Activated CD4-positive, alpha-beta memory T cell treated with anti-CD3 and anti-CD28 coated beads for 36 hours (primary cell): ENCODE measurements at places on chromosomes 12 and 14.

- DNase-seq, result peak; percentile 30
Observed at GRCh38 chr14:96204151-96205058, at the start of gene BDKRB2. TSS of gene BDKRB2 (plus strand) at chr14:96204839. CDS start at chr14:96237108, 32,269 bp downstream.

DNA sequence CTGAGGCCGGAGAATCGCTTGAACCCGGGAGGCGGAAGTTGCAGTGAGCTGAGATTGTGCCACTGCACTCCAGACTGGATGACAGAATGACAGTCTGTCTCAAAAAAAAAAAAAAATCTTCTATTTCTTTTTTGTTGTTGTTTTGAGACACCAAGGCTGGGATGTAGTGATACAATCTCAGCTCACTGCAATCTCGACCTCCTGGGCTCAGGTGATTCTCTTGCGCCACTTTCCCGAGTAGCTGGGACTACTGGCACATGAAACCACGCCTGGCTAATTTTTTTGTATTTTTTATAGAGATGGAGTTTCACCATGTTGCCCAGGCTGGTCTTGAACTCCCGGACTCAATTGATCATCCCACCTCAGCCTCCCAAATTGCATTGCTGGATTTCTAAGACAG lies 7.3 kb upstream of the SNRNP35 start:
- peak; percentile 8 for DNase-seq

- DNase-seq, result no peak
Observed at GRCh38 chr12:110907583-110907982, 12.8 kb downstream of the MYL2 start.

DNA sequence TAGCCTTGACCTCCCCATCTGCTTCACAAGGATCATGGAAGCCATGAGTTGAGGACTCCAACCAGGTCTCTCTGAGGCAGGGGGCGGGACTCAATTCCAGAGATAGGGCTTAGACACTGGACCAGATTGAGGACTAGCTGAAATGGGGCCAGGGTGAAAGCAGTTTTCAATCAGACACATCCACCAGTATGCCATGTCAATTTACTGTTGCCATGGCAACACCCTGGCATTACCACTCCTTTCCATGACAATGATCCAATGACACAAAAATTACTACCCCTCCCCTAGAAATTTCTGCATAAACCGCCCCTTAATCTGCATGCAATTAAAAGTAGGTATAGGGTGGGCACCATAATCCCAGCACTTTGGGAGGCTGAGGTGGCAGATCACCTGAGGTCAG lies 18.6 kb upstream of the DCAF5 start:
- DNase-seq, result no peak

DNA sequence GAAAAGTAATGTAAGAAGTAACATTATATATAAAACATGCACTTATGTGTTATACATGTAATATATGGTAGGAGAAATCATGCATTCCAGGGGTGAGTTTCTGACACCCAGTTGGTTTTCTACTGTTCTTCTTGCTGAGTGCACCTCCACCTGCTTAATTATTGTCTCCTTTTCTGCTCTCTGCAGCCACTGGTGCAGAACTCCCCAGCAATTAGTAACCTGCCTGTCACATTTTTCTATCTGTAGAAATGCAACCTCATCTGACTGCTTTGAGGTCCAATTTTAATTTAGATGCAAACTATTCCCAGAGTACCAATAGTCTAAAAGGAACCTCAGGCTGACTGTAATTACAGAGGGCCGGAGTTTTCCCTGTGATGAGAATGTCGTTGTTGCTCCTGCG lies 842.1 kb downstream of the AACS start:
- no peak for DNase-seq

DNA sequence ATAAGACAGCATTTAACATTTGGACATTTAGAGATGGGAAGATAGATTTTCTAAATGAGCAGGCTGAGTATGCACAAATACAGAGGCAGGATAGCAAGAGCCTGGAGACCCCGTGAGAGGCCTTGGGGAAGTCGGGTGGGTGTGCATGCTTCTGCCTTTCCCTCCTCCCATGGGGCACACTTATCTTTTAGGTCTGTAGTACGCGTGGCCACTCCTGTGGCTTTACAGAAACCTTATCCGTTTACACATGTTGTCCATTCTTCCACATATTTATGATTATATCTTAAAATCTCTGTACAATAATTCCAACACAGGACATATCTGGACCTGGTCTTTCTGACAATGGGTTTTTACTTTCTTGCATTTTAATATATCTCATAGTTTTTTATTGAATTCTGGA lies 33.6 kb downstream of the GYS2 start:
- DNase-seq, result no peak

- DNase-seq, result peak; percentile 81
Observed at GRCh38 chr12:9707864-9708808, 24.8 kb downstream of the CLECL1 start.

DNA sequence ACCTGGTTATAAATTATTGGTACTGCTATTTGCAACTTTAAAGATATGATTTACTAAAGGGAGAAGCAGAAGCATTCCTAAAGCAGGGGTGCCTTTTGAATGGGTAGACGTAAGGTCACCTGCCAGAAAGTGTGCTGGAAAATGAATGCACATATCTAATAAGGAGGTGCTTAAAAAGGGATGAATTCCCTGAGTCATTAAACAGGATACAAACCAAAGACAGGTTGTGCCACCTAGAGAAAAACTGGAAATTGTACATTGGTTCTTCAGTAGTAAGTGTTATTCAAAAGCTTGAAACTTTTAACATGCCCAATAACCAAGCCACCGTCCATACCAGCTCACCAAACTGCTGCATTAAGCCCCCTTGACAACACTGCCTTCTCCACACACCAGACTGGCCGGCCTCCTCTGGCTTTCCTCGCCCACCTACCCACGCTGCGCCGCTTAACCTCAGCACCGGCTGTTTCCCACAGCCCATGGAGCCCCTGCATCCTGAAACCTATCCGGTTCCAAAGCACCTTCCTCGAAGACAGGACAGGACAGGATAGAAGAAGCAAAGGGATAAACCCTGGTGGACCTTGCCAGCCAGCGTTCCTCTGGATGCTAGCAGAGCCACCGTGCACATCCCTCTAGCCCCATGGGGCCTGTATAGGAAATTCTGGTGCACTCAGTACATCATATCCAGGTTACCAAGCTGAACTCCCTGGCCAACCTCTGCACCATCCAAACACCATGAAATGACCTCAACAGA lies 201.5 kb upstream of the CAND1 start:
- DNase-seq, result no peak

DNA sequence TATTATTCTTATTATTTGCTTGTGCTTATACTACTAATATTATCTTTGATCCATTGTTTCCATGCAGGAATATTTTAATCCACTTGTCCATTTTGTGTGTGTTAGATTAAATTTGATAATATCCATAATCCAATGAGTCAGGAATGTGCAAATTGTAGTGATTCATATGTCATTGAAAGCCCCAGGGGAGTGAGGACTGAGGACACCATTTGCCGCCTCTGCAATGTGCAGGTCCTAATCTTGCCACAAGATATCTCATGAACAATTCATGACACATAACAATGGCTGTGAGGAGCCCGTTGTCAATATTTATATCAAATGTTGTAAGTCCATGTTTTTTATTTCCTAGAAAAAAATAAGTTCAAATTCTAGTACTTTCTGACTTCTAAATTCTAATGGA lies 250.5 kb downstream of the ZFP36L1 start:
- DNase-seq, result no peak

- DNase-seq, result peak; percentile 50
Observed at GRCh38 chr14:92513204-92513965, at the start of gene RIN3. TSS of gene RIN3 (plus strand) at chr14:92513781. CDS start at chr14:92513933, 152 bp downstream.

- DNase-seq, result no peak
Observed at GRCh38 chr12:19916974-19917373, 451.4 kb upstream of the PDE3A start.

GRCh38 chr14:75234173-75235115 lies 44.2 kb upstream of the FOS start:
- DNase-seq, result no peak
